ENCODE measurements at places on chromosomes 5 and 9. TPM values are rescaled to one million over a fixed set of nuclear protein-coding genes. Genes with fewer than 3 reads are reported as not detected.

Gene ADAMTS13
- 9.2 TPM for total RNA-seq

Gene PPP1R2B
- total RNA-seq: not detected

Gene RNF183
- total RNA-seq: 0.12 TPM

Gene HTR4
- total RNA-seq: not detected

Gene C5orf58
- not detected for total RNA-seq

Gene PCDHB7
- total RNA-seq: not detected

- no peak overlapping the region for H3K27ac ChIP-seq
- H3K27me3 ChIP-seq: no peaks in the 10 kb centered on the region
- DNase-seq: no peak
- H3K4me3 ChIP-seq: no peak overlapping the region
- no peaks in the 10 kb centered on the region for H3K36me3 ChIP-seq
- H3K4me1 ChIP-seq: no peaks in the 10 kb centered on the region
Measured at GRCh38 chr9:28318515-28318914, 745.2 kb upstream of the C9orf72 start.

- DNase-seq: no peak
- H3K4me3 ChIP-seq: peak overlapping the region; percentile 59
- peak overlapping the region; percentile 56 for H3K27ac ChIP-seq
- H3K4me1 ChIP-seq: peaks cover 27% of the 10 kb centered on the region
Measured at GRCh38 chr9:127397646-127398274, 791 bp downstream of the SLC2A8 start.

- H3K36me3 ChIP-seq: no peaks in the 10 kb centered on the region
- no peaks in the 10 kb centered on the region for H3K27me3 ChIP-seq
- no peak overlapping the region for H3K27ac ChIP-seq
- no peak for DNase-seq
Measured at GRCh38 chr5:91418158-91418557, 35.0 kb upstream of the ARRDC3 start.

DNA sequence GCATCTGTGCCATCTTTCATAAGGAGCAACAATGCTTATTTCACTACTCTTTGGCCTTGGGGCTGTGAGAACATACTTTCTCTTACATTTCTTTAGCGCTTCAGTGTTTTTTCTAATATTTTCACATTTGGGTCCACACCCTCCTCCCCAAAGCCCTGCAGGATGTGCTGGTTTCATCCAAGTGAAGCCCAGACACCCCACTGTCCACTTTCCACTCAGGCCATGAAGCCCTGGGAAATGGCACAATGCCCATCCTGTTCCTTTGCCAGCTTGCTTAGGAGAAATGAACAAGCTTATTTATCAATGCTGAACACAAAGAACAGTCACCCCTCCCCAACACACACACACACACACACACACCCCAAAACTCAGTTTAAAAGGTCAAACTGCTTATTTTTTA is 17.3 kb upstream of the TMOD1 start:
- H3K4me1 ChIP-seq: no peaks in the 10 kb centered on the region
- no peaks in the 10 kb centered on the region for H3K27me3 ChIP-seq
- DNase-seq: no peak
- no peak overlapping the region for H3K27ac ChIP-seq
- H3K36me3 ChIP-seq: peaks cover 4% of the 10 kb centered on the region

GRCh38 chr9:89746385-89747116 is 141.7 kb downstream of the GADD45G start:
- H3K27me3 ChIP-seq: no peaks in the 10 kb centered on the region
- no peak overlapping the region for H3K4me3 ChIP-seq
- no peaks in the 10 kb centered on the region for H3K36me3 ChIP-seq
- no peak for DNase-seq
- H3K27ac ChIP-seq: no peak overlapping the region

- H3K4me3 ChIP-seq: no peak overlapping the region
- H3K36me3 ChIP-seq: no peaks in the 10 kb centered on the region
- no peak for DNase-seq
Measured at GRCh38 chr9:136979769-136980587, 2.7 kb downstream of the PTGDS start.

DNA sequence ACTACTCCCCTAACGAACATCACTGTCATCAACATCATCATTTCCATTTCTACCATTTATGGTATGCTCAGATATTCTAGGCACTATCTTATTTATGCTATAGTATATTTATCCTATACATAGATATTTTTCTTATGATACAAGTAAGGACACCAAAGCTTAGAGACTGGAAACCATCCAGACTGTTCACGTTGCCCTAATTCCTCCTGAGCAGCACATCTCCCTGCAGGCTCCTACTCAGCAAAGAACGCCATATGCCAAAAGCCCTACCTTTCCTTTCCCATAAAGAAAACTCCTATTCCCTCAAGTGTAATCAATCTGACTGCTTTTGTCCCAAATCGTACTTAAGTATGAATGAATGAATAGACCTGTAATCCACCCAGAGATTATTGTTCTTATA is 247.0 kb downstream of the PRELID2 start:
- H3K4me3 ChIP-seq: no peak overlapping the region
- H3K36me3 ChIP-seq: no peaks in the 10 kb centered on the region
- no peak for DNase-seq
- H3K4me1 ChIP-seq: peaks cover 24% of the 10 kb centered on the region

DNA sequence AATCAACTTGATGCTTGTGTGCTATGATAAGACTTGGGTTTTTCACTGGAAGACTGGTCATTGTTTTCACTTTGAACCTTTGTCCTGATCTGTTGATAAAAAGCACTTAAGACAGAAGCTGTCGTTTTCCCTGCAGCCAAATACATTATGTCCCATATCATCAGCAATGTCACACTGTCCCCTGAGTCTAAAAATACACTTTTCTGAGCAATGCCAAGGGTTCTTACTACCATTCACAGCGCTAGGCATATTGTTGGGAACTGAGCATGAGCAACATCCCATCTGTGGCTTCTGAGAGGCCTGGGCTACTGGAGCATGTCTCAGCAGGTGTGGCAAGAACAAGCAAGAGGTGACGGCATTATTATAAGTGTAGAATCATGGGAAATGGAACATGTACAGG is 81.8 kb downstream of the SEMA6A start:
- no peak for DNase-seq
- no peaks in the 10 kb centered on the region for H3K27me3 ChIP-seq
- H3K4me1 ChIP-seq: no peaks in the 10 kb centered on the region
- H3K4me3 ChIP-seq: no peak overlapping the region
- no peaks in the 10 kb centered on the region for H3K36me3 ChIP-seq
- H3K27ac ChIP-seq: no peak overlapping the region

DNA sequence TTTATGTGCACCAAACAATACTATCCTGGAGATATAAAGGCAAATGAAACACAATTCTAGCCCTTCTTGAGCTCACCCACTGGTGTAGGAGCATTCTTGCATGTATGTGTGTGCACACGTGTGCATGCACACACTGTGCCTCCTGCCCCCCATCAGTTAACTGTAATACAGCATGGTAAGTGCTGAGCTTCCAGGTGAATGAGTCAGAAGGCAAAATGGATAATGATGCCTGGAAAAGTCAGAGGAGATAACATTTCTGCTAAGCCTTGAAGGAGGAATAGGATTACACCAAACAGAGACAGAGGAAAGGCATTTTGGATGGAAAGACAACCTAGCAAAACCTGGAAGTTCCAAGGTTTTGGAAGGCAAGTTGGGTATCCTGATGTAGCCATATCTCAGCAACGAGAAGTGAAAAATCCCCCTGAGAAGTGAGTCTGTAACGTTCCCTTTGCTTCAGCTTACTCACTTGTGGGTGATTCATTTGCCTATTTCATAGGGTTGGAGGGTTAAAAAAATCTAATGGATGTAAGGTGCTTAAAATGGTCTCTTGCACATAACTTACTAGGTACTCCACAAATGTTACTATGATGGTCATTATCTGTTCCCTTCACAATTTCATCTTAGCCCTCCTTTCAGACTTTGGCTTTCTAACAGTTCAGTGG is 101.4 kb upstream of the STC2 start:
- H3K36me3 ChIP-seq: no peaks in the 10 kb centered on the region
- H3K4me1 ChIP-seq: no peaks in the 10 kb centered on the region
- no peaks in the 10 kb centered on the region for H3K27me3 ChIP-seq
- no peak for DNase-seq
- H3K27ac ChIP-seq: no peak overlapping the region

DNA sequence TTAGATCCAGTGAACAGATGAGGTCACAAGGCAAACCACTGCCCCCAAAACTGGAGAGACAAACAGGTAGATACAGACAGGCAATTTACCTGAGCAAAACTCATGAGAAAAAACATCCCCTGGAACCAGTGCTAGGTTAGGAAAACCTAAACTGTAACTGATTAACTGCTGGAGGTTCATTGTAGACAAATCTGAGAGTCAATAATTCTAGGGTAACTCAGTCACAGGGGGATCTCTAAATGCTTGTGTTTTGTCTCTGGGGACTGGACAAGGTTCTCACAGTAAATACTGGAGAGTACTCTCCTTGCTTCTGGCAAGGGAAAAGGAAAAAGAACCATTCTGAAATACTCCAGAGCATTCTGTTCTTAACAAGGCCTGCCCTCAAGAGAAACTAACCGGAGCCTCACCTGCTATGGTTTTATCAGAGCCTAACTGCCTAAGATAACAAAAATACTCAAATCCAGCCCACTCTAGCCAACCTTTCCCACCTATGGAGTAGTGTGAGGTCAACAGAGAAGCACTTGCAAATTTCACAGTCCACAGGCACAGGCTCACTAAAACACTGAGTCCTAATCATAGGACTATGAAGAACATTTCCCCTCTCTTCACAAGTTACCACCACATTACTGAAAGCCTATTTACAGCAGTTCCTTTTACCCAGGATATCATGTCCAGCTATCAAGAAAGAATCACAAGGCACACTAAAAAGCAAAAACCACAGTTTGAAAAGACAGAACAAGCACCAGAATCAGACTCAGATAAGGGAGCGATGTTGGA is 139.9 kb upstream of the ACOT12 start:
- H3K27me3 ChIP-seq: no peaks in the 10 kb centered on the region
- no peaks in the 10 kb centered on the region for H3K36me3 ChIP-seq
- no peak overlapping the region for H3K4me3 ChIP-seq
- H3K27ac ChIP-seq: no peak overlapping the region
- DNase-seq: no peak

GRCh38 chr5:53161876-53162275 is 52.3 kb upstream of the MOCS2 start:
- H3K27ac ChIP-seq: no peak overlapping the region
- H3K27me3 ChIP-seq: no peaks in the 10 kb centered on the region
- DNase-seq: no peak
- no peaks in the 10 kb centered on the region for H3K36me3 ChIP-seq

Data from HCT116 (cell line).